Eye (tissue), 1 donor: ENCODE measurements at places on chromosomes 6 and 20.

GRCh38 chr6:142880201-142880600 is 64.8 kb downstream of the HIVEP2 start:
- no peak for DNase-seq

- no peak for DNase-seq
Observed at GRCh38 chr6:144162977-144163376, 12.7 kb downstream of the STX11 start.

GRCh38 chr6:49782725-49783124 is 4.4 kb downstream of the PGK2 start:
- no peak for DNase-seq

GRCh38 chr20:38798266-38798665 is 7.2 kb upstream of the PPP1R16B start:
- no peak for DNase-seq

- no peak for DNase-seq
Observed at GRCh38 chr6:131978522-131978921, 27.4 kb upstream of the CCN2 start.

GRCh38 chr20:58634059-58634458 is 17.0 kb upstream of the STX16 start:
- DNase-seq = no peak

DNA sequence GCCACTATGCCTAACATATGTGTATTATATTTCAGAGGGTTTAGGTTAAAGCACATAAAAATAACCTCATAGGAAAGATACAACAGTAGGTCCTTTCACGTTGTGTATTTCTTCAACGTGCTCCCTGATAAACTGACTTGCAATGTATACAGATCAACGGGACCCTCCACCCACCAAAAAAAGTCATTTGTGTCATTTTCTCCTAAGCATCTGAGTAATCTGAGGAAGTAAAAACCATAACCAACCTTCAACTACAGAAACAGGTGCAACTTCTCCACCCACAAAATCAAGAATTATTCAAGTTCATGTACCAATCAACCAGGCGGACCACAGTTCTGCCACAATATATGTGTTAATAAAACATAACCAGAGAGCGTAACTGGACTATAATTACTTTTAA is 54.9 kb upstream of the NHSL1 start:
- no peak for DNase-seq

GRCh38 chr6:88107241-88107640 is 58.9 kb downstream of the CNR1 start:
- DNase-seq = no peak

- DNase-seq = no peak
Observed at GRCh38 chr6:15893556-15894253, 230.9 kb upstream of the DTNBP1 start.

- no peak for DNase-seq
Observed at GRCh38 chr6:42049948-42050296, 402 bp upstream of the TAF8 start.

DNA sequence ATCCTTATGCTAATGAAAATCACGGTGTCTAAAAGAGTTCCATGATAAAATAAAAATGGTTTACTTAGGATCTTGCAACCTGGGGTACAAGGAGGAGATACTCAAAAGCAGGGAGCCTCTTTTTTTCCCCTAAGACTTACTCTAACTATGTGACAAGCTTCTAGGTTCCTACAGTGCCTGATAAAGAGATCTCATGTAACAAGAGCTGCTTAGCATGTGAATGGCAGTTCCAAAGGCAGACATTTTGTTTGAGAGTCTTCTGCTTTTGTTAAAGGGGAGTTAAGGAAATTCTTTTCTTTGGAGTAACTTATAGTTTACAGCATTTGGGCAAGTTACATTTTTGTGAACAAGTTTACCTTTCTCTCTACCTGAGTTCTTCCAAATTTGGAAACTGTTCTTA is 945.8 kb upstream of the ADGRB3 start:
- DNase-seq = no peak

DNA sequence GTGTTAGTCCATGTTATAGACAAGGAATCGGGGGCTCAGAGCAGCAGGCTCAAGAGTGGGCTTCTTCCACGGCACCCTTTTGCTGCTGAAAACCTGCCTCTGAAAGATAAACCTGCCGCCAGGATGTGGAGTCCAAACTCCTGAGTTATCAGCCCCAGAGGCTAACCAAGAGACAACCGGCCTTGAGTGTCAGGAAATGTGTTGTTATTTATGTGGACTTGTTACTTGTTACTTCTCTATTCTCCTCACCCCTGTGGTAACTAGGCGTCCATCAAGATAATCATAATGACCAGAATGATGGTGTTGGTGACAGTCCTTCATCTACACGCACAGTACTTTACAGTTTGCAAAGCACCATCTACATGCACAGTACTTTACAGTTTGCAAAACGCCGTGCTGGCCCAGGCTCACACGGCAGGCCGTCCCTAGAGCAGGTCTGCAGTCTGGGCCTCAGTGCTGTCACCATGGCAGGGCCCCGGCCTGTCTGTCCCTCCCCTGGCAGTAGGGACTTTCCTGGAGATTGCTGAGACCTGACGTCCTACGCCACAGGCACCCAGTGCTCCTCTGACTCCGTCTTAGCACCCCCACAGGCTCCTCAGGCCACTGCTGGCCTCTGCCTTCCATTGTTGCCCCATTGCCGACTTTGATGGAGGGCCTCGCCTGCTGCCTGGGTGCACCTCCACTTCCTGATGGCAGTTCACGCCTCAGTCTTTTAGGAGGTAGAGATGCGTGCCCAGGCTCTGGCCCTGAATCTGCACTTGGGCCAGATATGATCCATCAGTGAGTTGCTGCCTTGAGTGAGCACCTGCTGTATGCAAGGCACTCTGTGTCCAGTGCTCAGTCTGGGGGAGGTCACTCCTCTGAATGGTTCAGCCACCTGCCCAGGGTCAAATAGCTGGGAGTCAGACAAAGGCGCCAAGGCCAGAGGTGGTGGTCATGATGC is 9.1 kb upstream of the BPIFB4 start:
- no peak for DNase-seq

GRCh38 chr6:34696189-34696738 is 303 bp downstream of the ILRUN start:
- peak; percentile 83 for DNase-seq

- DNase-seq = peak; percentile 36
Observed at GRCh38 chr20:19620446-19620845, 137.6 kb upstream of the RIN2 start.

DNA sequence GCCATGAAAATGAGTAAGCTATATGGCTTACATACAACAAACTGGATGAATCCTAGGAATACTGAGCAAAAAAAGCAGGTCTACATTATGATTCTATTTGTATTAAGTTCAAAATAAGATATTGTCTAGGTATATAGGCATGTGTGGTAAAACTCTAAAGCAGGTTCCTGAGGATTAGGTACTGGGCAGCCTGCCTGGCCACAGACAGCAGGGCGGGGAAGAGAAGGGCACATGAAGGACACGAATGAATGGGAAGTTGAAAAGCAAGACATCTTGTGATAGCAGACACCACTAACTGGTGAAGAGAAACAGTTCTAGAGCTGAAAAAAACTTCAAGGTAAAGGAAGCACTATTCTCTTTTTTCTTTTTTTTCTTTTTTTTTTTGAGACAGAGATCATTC is 72.6 kb upstream of the SLC4A11 start:
- DNase-seq = no peak
